AG10803 (cell line): ENCODE measurements at places on chromosomes 1 and 21.

DNA sequence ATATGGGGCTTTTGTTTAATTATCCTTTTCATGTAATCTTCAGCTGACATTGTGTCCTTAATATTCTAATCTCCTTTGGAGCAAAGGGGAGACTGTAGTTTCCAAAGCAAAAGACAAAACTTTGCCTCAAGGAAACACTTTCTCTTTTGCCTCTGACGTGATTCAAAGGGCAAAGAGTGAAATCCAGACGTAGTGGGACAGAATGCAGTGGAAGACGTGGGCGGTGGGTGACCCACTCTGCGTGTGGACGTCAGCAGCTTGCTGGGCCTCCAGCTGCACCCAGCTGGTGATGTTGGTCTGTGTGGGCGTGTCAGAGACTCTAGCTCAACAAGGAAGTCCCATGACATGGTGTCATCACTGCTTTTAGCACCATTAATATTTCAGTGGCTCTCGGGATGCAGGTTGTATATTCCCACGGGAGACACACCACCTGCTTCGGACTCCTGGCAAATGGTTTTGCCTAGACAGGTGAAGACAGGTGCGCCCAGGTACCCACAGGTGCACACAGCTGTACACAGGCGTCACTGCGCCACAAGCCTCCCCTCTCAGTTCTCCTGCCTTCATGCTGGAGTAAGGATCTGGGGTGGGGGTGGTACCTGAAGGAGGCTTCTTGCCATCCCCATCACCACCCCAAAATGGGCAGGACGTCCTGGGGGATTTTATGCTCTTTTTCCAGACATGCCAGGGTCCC, 292.1 kb upstream of the VAMP3 start:
- peak; percentile 85 for DNase-seq

GRCh38 chr1:24101796-24102586, 9.9 kb downstream of the MYOM3 start:
- no peak for DNase-seq

GRCh38 chr1:19365721-19366120, 53.6 kb downstream of the SLC66A1 start:
- DNase-seq: peak; percentile 48

- DNase-seq: no peak
Measured at GRCh38 chr21:35488946-35489345, 439.8 kb upstream of the RUNX1 start.

- no peak for DNase-seq
Measured at GRCh38 chr1:68117416-68117815, 67.0 kb upstream of the DIRAS3 start.

GRCh38 chr1:72438270-72438669, 155.9 kb upstream of the NEGR1 start:
- no peak for DNase-seq

DNA sequence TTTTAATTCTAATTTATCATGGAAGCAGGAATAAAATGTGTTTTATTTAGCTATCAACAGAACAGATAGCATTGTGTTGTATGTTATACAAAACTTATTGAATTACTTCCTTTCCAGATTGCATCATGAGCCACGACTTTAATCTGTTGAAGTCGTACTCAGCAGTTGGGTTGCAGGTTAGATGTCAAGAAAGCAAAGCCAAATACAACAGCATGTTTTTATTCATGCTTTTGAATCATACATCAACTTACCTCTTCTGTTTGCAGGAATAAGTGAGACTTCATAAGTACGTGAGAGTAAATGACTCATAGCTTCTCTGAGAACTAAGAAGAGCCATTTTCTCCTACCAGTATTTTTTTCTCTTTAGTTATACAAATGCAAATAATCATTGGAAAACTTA, 110.8 kb upstream of the ADGRL4 start:
- DNase-seq: no peak

- DNase-seq: no peak
Measured at GRCh38 chr1:156465747-156466365, 34.7 kb downstream of the MEF2D start.

DNA sequence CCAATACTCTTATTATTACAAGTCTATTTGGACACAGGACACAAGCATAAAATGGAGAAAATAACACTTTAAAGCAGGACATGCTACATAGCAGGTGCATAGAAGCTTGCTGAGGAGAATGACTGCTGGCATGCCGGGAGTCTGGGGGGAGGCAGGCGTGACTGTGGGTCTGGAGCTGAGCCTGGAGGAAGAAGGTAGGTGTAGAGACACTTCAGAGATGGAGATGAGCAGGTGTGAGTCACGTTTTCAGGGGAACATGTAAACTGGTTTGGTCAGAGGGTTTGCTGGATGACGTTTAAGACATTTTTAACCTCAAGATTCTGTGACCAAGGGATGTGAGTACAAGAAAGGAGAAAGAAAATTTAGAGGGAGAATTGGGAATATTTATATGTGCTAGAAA, 24.5 kb downstream of the OSCP1 start:
- DNase-seq: no peak

DNA sequence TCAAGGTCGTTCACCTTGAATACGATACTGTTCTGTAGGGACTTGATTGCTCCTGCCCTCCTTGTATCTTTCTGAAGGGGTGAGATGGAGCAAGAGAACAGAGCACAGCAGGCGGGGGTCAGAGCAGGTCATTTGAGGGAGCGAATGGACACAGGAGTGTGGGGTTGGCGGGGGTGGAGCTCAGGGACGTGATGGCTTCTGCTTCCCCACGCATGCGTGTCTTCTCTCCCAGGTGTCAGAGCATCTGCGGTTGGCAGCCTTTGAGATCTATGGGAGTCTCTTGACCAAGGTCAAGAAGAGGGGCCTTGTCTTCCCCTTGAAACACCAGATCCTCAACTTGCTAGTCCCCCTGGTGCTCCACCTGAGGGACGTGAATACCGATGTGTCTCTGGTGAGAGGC, 63.9 kb downstream of the INAVA start:
- no peak for DNase-seq

DNA sequence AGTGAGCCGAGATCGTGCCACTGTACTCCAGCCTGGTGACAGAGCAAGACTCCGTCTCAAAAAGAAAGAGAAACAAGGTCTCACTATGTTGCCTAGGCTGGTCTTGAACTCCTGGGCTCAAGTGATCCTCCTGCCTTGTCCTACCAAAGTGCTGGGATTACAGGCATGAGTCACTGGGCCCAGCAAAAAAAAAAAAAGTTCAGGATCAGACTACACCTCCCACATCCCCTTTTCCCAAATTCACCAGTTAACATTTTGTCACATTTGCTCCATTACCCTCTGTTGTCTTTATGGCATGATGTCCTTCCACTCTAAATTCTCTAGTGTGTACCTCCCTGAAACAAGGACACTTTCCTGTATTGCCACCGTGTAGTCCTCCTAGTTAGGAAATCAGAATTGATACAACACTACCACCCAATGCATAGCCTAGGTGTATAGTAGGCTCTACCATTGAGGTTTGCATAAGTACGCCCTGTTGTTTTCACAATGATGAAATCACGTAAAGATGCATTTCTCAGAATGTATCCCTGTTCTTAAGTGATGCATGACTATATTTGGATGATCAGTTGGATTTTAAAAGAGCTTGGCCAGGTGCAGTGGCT, 10.7 kb downstream of the SPEN start:
- DNase-seq: no peak

DNA sequence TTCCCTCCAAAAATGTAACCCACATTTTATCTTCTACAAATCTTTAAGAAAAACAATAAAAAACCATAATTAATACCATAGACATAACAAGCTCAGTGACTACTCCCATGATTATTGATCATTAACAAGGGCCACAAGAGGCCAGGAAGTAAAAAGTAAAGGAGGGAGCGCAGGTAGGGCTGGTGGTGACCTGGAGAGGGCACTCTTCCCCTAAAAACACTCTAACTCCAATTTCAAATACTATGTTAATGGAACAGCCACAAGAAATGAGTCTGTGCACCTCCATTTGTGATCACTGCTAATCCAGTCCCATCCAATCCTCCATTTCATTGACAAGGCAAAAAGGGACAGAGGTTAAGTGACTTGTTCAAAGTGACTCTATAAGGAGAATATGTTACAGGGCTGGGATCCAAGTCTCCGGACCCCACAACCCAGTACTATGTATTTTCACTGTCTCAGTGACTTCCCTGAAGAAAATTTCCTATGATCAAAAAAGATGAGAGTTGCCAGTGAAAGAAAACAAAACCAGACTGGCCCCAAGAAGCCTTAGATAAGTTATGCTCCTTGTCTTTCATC, 41.2 kb upstream of the CFAP298 start:
- peak; percentile 5 for DNase-seq

DNA sequence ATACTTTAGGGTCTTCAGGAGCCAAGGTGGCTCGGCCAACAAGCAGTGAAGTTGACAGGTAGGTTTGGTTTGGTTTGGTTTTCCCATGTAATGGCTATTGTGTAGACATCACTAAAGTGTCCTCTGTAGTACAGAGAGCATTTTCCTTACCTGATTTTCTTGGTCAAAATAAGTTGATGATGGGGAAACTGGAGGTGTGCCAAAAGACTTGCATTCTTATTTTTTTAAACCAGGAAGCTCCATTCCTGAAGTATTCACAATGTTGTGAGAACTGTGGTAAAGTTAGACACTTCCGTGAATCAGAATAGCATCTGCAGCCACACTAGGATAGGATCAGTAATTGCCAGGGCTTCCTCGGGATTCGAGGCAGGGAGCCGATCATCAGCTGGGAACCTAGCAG, 2.9 kb downstream of the ZBTB37 start:
- DNase-seq: no peak

DNA sequence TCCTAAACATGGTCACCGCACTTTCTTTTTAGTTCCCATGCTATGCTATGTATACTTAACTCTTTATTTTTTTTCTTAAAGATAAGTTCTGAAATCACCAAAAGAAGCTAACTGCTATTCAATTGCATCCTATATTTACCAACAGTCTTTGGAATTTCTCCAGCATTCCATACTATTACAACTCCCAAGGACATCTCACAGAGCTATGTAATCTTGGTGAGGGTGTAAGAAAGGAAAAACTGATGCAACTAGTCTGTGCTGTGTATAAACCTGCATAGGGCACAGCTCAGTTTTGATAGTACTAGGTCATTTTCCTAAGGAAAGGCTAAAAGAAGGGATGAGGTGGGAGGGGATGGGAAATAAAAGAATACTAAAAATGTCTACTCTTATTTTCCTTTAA, 78.0 kb downstream of the PTPN14 start:
- peak; percentile 90 for DNase-seq

DNA sequence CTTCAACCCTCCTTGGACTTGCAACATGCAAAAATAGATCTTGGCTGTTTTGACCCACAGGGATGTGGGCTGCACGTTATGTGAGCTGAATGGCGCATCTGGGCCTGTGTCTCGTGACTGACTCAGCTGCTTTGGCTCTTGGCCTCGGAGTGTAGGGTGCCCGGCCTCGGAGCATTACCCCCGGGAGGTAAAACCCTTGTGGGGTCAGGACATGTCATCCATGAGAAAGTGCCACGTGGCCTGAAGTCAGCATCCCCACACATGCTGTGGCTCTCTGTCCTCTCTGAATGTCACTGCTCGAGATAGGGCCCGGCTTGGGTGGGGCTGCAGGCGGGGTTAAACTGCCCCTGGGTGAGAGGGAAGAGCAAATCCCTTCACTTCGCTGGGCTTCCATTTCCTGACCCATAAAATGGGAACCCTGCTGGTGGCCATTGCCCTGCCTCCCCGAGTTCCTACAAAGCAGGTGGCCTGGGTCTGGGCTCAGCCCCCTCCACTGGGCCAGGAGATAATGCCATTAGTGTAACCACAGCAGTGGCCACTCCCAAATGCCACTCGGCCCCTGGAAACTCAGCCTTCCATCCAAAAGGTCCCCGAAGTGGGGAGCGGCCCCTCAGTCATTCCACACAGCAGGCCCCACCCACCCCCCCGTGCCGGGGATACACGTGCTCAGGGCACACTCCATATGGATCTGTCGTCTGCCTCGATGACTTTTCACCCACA, 22.8 kb upstream of the TSPEAR start:
- DNase-seq: peak; percentile 25

DNA sequence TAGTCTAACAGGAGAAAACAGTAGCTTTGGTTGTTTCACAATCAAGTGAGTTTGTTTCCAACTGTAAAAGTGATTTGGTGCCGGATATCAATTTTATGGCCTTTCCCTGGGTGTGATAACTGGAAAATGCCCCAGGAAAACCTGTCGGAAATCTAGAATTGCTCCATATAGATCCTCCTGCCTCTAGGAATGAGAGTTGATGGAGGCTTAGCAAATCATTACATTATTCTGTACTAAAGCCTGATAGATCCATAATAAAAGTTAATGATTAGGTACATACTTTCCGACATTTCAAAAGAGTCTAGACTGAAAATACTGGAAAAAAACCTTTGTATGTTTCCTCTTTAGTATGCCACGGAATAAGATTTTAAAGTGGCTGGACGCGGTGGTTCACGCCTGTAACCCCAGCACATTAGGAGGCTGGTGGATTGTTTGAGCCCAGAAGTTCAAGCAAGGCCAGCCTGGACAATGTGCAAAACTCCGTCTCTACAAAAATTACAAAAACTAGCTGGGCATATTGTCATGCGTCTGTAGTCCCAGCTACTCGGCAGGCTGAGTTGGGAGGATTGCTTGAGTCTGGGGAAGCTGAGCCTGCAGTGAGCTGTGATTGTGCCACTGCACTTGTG, 70.0 kb upstream of the SLC45A1 start:
- DNase-seq: no peak

- peak; percentile 48 for DNase-seq
Measured at GRCh38 chr1:19661721-19662228, 2.9 kb upstream of the HTR6 start.

DNA sequence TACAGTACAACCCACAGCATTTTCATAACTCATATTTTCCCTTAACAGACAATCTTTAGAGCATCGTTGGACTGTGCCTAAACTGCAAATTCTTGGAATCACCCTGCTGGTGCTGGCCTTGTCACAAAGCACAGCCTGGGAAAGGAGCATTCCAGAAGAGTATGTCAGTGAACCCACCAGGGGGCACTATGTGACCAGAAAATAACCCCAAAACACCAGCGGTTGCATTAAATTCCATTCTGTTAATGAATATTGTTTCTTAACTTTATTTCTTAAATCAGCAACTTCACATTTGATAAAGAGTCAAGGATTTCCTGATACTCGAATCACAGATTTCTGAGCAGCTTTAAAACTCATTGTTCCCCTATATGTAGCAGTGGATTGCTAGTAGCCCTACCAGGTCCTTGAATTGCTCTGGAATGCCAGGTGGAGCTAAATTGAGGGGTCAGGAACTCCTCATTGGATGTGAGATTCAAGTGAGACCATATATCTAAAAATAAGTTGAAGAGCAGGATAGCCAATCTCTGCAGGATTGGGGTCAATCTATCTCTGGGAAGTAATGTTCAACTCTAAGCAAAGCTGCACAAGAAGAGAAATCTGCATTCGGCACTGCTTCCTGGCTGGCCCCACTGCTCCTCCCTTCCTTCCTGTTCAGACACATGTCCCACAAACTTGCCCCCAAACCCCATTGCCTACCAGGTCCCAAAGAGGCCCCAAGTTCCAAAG, 12.7 kb upstream of the RAB4A start:
- DNase-seq: peak; percentile 66

GRCh38 chr1:22814176-22815042, 103.8 kb downstream of the EPHB2 start:
- peak; percentile 78 for DNase-seq
